ENCODE measurements at places on chromosomes 2 and 18. TPM values are rescaled to one million over a fixed set of nuclear protein-coding genes. Genes with fewer than 3 reads are reported as not detected.

The HOXD9 gene
- total RNA-seq, result 2.2 TPM

The SPATA3 gene
- total RNA-seq, result not detected

The ACTR1B gene
- total RNA-seq, result 78.3 TPM

The SIX3 gene
- total RNA-seq, result not detected

The ITGB6 gene
- 16.2 TPM for total RNA-seq

The ITPRIPL1 gene
- total RNA-seq, result 0.43 TPM

- no peak for DNase-seq
These were observed 178.9 kb downstream of the GFPT1 start for GRCh38 chr2:69208023-69208595.

GRCh38 chr2:234764372-234764771 lies 187.4 kb upstream of the SH3BP4 start:
- DNase-seq, result no peak

DNA sequence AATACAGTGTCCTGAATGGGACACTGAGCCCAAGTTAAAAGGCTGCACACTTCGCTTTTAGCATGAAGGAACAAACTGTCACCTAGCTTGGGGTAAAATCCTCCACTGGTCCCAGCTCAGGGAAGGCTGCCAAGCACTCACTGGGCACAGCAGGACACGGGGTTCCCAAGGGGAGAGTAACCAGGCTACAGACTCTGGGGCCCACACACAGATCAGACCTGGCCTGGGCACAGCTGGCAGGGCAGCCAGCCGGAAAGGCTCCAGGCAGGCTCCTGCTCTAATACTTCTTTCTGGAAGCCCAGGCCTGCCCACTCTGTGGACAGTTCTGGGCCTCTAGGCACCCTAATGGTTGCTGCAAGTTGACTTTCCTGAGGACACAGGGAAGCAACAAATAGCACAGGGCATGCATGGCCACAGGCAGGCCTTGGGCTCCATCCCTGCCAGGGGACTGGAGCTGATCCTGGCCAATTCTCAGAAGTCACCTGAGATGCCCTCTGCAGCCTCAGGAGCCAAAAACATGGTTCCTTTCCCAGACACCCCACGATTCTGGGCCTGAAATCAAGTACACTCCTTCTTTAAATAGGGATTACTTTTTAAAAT lies 18.7 kb upstream of the SULT1C3 start:
- DNase-seq, result no peak

- DNase-seq, result no peak
These were observed 292.0 kb downstream of the GBX2 start for GRCh38 chr2:235876099-235876679.

DNA sequence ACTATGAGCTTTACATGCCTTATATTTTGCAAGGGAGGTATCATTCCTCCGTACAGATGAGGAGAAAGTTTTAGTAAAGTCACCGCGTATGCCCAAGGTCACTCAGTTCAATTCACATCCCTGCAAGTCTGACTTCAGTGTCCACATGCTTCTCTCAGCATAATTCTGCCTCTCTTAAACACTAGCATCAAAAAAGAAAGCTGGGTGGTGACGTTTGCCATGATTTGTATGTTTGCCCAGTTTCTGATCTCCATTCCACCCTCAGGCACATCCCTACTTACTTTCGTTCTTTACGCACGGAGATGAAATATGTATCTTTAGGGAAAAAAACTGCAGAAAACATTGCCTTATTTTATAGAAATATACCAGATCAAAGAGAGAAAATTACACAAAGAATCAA lies 129.2 kb upstream of the PTPRM start:
- no peak for DNase-seq

DNA sequence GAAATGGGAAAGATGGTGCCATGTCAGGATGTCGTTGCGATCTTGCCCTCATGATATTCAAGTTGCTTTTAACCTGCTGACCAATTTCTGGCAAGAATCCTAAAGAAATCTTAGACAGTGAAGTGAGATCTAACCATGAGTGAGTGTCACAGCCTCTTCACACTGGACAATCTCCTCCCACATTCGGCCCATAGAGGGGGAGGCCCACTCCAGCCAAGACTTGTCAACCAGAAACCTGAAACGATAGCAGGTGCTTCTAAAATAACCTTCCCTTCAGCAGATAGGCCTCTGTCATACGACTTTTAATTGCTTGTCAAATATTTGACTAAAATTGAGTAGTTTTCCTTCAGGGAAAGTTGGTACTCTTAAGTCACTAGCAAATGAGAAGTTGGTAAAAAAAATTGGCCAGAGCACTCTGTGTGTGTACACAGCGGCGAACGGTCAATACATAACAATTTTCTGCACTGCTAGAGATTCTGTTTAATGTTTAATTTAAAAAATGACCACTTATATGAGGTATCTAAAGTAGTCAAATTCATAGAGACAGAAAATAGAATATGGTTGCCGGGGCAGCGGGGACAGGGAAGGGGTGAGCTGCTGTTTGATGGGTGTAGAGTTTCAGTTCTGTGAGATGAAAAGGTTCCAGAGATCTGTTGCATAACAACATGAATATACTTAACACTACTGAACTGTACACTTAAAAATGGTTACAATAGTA lies 110.2 kb downstream of the VAPA start:
- no peak for DNase-seq

DNA sequence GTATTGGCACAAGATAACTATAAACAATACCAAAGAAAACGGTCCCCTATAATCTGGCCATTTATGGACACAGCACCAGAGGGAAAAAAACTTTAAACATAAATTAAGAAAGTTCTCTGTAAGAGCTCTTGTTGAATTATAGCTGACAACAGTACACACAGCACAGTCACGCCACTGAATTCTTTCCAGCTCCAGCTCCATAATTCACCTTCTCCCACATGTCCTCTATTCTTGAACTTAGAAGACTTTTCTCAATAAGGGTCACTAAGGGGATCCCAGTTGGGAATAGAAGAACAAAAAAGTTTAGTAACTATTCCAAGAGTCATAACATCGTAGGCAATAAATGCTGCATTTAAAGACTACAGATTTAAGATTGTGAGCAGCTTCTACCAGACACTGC lies 124.6 kb upstream of the CYP1B1 start:
- no peak for DNase-seq

- no peak for DNase-seq
These were observed 4.8 kb upstream of the ARHGAP15 start for GRCh38 chr2:143124445-143124844.

DNA sequence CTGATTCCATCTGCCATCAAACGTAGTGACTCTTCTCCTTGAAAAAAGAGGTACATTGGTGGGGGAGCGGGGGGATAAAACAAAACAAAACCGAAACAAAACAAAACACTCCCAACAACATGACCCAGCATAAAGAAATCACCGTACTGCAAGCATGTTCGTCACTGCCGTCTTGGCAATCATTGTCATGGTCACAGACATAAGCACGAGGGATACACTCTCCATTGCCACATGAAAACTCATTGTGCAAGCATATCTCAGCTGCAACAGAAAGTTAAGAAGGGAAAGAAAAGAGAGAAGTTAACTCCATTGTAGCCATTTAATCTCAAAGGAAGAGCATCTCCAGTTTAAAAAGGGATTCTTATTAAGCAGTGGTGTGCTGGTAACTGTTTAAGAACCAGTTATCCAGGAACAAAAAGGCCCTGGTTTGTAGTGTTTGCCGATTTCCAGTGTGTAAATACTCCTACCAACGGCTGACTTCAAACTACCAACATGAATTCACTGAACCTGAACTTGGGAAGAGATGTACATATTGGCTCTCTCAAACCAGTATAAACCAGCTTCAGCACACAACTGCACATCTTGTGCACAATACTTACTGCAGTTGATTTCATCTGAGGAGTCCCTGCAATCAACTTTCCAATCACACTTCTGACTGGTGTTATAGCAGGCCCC lies 68.2 kb downstream of the LRP2 start:
- DNase-seq, result no peak

GRCh38 chr2:203626952-203627681 lies 79.3 kb upstream of the CD28 start:
- DNase-seq, result no peak

- no peak for DNase-seq
These were observed 79.6 kb upstream of the NABP1 start for GRCh38 chr2:191598296-191598695.

GRCh38 chr2:74181739-74182138 lies 3.1 kb upstream of the MOB1A start:
- DNase-seq, result peak; percentile 48

DNA sequence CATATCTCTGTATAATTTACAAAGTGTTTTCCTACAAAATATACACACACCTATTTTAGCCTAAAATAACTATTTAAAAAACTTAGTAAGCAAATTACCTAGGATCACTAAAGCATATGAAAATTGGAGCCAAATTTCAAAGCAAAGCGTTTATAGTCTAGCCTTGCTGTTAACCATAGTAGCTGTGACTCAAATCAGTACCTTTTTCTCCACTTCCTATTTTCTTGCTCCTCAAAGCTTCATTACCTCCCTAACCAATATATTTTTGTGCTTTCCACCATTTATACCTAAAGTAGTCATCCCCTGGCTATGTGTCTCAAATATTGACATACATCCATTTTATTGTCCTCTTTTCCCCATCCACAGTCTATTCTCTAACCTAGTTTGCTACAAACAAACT lies 73.1 kb downstream of the ERBB4 start:
- no peak for DNase-seq

DNA sequence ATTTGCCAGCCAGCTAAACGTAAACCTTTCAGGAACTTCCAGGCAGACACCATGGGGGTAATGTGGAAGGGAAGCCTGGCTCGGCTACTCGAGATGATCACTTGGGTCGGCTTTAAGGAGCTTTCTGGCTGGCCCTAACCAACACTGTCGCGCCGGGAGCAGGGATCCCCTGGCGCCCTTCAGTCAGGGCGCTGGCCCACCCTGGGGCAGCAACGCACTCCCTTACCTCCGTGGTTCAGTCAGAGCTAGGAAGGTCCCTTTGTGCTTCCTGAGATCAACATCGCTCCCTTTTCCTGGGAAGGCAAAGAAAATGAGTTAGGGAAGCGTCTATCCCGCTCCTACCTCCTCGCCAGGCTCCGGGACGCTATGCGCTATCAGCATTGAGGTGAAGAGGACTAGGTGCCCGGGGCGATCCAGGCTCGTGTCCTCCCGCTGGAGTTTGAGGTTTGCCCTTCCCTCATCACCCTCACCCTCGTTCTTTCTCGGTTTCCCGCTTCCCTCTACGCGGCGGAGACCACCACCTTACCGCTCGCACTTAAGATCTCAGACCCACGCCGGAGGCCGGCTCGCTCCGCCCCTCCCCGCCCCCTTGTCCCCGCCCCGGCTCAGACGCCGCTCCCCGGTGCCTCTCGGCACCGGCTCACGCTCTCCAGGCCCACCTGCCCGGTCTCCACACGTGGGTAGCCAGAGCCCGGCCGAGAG lies 449 bp upstream of the ATRAID start:
- peak; percentile 20 for DNase-seq

DNA sequence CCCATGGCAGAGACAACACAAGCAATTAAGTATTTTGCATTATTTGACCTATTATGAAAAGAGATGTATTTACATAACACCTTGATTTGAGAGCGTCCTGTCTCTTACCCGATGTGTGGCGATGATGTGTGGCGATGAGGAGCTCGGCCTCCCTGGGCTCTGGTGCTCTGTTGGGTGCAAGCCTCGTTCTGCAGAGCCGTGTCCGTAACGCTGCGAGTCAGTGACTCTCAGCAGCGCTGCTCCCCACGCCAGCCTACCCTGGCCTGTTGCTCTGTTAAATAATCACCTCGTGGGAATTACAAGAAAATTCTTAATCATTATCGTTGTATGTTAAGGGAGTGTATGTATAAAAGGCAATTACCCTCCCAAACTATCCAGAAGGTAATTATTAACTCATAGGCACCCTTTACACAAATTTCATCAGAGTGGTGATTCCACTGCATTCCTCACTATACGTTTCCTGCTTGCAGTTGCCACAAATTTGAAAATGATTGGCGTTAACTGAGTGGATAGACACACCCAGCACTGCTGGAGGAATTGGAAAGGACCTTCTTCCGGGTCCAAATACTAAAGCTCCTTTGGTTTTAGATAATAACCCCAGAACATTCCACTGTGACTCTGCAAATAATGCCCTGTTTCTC lies 52.0 kb upstream of the NFATC1 start:
- no peak for DNase-seq

DNA sequence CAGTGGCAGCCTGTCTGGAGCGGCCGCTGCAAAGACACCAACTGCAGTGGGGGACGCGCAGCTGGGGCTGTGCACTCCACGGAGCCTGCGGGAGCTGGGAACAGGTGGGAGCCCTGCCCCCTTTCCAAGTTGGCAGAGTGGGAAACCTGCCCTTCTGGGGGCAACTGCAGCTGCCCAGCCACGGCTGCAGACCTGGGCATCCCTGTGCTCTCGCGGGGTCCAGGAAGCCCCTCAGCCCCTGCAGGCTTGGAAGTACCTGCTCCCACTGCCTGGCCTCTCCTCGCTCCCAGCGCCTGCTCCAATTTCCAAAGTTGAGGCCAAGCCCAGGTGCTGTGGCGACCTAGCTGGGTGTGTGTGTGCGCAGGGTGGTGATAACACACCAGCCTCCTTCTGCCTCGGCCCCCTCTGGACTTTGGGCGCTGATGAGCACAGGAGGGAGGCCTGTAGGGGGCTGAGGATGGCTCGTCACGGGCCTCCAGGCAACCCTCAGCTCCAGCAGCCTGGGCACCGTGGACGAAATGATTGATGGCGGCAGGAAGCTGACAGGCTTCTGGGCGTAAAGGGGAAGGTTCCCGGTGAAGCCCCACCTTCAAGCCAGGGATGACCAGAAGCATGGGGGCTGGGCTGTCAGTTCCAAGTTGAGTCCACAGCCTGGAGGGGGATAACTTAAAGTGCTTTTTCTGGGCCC lies 76.9 kb downstream of the PTPN4 start:
- no peak for DNase-seq

DNA sequence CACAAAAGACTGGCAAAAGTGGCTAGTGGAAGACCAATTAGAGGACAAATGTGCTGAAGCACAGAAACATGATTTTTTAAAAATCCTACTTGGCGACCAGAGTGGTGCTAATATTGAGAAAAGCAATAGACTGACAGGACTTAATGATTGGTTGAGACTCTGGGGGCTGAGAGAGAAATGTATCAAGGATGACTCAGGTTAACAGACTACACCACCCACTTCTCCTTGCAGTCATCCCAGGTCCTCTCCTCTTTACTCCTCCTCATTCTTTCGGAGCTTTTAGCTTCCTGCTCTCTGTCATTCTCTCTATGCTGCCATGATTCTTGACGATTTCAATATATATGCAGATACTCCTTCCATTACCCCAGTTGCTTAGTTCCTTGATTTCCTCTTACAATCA lies 54.6 kb upstream of the CYTIP start:
- DNase-seq, result no peak

DNA sequence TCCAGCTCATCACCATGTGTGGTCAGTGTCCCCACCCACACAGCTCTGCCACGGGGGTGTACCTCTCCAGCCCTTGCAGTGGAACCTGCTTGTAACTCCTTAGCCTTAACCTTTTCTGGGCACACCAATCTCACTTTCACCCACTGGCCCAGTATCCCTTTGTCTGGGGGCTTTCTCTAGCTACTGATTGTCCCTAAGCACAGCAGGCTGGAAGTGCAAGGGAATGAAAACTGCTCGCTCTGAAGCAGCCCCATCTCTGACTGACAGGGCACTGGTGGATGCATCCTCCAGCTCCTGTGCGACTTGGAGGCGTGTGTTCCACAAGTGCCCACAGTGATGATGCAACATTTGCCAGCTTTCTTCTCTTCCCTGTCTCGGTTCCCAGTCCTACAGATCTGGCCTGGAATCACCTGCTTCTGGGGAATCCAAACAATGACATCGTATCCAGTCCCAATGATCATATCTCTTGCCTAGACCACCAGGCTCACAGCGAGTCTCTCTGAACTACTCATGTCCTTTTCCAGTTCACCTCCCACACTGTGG lies 33.6 kb downstream of the SCTR start:
- DNase-seq, result no peak
